ENCODE measurements at places on chromosomes 6 and 20.

GRCh38 chr20:46246559-46246958, 61.7 kb downstream of the CDH22 start:
- no peak for DNase-seq

GRCh38 chr6:77587963-77588362, 64.9 kb upstream of the MEI4 start:
- DNase-seq = no peak

DNA sequence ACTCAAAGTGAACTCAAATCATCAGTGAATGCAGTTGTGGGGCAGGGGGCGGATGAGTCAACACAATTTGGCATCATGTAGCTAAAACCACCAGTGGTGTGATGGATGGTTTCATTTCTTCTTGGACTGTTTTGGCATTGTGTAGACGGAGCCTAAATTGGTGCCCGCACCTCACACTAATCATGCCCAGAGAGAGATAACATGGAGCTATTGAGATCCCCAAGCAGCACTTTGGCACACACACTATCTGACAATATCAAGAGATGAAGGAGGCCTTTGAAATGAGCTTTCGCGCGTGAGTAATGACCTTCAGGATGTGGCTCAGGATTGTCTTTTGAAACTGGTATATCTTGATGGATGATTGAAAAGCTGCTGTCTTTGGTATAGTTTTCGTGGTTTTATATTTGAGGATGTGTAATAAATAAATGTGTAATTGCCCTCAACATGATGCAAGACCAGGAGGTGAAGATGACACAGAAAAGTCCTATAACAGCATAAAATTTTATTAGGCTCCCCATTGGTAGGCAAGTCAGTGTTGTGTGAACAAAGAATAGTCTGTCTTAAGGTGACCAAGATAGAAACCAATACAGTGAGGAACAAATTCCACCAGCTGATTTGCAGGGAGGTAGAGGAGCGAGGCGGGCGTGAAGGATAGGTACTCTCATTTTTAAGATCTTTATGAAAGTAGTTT, 174.2 kb downstream of the TSHZ2 start:
- DNase-seq = no peak

DNA sequence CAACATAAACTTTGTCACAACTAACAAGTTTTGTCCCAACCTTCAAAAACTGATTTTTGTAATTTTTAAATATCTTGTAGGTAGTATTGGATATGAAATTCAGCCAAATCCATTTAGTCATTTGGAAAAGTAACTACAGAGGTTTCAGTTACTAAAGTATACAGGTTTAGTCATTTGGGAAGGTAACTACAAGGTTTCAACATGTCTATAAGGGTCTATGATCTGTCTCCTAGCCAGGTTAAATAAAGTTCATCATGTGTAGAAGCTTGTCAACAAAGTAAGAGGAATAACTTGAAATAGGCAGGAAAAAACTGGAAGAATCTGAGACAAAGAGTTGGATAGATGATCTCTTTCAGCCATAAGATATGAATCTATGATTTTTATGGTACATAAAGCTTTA, 229.8 kb downstream of the COL12A1 start:
- no peak for DNase-seq

- DNase-seq = no peak
Measured at GRCh38 chr6:11734861-11735613, 43.6 kb downstream of the ADTRP start.

- DNase-seq = no peak
Measured at GRCh38 chr6:34226731-34227586, 9.7 kb upstream of the HMGA1 start.

- no peak for DNase-seq
Measured at GRCh38 chr20:20897922-20898321, 185.5 kb upstream of the RALGAPA2 start.

DNA sequence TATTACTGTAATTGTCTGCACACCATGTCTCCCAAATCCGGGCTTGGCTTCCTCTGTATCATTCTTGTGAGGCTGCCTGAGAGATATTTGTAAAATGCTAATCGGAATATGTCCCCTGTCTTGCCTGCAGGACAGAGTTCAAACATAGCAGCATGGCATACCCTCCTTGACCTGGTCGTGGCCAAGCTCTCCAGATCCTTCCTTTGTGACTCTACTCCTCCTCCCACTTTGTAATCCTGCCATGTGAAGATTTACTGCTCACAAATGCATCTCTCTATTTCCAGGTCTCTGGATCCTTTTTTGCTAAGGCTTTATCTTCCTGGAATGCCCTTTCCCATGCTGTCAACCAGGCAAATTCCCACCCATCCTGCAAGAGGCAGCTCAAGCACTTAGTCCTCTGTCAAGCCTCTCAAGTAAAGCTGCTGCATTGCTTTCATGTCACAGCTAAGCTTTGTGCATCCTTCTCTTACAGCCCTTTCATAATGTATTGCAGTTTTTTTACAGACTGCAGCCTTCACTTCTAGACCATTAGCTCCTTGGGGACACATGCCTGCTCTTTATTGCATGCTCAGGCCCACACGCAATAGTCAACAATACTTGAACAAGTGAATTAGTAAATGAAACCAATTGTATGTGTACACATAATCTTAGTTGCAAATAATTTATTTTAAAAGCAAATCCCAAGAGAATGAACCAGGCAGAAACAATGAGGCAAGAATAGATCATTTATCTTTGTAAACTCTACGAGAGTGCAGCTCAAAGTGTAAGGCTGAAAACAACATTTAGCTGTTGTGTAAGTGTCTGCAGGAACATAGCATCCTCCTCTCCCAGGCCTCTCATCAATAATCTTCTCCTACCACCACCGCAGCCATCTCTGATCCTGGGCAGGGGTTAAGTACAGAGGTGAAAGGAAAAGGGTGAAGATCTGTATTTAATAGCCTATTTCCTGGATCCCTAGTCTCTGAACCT, 45.8 kb downstream of the HIVEP2 start:
- no peak for DNase-seq

- DNase-seq = no peak
Measured at GRCh38 chr20:3712279-3712873, at the start of gene SIGLEC1. Gene SIGLEC1 (minus strand): TSS chr20:3712600. CDS start chr20:3707128, 5,472 bp downstream.

GRCh38 chr6:160775792-160776580, 73.9 kb downstream of the PLG start:
- no peak for DNase-seq

DNA sequence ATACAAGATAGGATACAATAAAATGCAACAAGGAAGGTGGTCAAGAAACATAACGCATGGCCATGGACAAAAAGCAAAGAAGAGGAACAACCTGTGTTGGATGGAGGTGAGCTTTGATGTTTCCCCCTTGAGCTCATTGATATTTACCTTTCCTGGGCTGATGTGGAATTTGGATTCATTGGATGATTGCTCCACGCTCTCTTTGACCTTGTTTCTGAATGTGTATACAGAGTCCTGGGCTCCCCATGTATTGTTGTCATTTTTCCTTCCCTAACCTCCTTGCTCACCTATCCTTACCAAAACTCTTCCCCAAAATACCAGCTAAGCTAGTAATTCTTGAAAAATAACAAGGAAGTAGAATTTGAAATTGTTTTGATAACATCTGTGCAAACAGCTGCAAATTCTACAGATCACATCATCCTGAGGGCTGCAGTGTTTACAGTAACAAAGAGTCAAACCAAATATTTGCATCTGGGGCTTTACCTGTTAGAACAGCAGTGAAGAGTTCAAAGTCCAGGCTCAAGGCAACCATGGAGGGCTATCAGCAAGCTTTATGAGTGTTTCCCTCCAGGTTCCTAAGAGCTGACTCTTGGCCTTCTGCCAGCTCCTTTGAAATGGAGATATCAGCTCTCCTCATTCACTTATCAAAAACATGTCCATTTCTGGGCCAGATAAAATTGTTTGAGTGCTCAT, 214.3 kb upstream of the MARCKS start:
- no peak for DNase-seq

GRCh38 chr20:45283551-45284057, 23.0 kb upstream of the RBPJL start:
- DNase-seq = no peak

DNA sequence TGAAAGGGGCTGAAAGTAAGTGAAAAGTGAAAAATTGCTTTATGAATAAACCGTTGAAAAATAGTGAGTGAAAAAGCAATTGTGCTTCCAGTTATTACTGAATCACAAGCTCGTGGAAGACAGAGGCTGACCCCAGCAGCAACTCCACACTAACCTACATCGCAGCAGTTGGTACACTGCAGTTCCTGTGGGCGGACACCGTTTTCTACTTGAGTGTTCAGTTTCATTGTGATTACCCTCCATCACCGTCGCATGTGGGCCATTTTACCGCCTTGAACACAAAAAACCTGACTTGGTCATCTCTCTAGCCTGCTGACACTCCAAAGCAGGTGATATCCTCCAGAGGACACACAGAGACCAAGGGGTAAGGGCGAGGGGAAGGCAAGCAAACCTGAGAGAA, 28.4 kb downstream of the PRDM1 start:
- no peak for DNase-seq

DNA sequence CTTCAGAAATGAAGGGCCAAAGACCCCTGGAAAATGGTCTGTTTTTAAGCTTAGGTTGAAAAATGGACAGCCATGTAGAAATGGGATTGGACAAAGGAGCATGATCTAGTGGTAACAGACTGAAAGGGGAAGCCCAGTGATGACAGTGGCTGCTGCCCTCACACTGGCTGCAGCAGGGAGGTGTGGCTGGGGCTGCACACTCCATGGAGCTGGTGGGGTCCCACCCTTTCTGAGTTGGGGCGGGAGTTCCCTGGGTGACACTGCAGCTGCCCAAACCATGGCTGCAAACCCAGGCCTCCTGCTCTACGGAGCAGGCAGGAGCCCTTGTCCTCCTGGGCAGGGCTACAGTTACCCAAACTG, 8.5 kb upstream of the PACSIN1 start:
- no peak for DNase-seq

- DNase-seq = peak; percentile 85
Measured at GRCh38 chr20:43941476-43942200, 27.0 kb downstream of the TOX2 start.

DNA sequence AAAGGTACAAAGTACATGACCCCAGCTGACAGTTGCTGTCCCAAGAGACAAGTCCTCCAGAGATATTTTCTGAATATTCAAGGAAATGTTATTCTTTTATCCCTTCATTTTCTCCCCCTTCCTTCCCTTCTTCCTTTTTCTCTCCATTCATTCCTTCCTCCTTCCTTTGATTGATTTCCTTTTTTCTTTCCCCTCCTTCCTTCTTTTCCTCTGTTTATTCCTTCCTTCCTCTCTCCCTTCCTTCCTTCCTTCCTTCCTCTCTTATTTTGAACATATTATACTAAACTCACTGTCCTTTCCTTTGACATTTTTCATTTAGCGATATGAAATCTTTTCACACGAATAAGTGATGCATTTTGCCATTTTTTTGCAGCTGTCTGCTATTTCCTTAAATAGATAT, 73.2 kb upstream of the HDDC2 start:
- DNase-seq = no peak

GRCh38 chr6:169035385-169036240, 218.0 kb downstream of the THBS2 start:
- peak; percentile 86 for DNase-seq

DNA sequence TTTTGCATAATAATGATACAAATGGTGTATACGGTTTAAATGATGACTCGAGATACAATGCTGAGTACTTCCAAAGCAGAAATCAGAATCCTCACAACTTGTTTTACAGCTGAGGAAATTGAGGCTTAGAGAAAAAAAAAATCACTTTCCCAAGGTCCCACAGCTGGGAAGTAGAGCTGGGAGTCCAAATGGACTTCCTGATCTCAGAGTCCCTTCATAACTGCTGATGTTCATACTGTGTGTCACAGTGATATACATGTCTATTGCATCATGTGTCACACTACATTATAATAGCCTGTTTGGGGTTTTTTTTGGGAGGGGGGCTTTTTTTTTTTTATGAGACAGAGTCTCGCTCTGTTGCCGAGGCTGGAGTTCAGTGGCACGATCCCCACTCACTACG, 8.5 kb downstream of the HM13 start:
- DNase-seq = no peak

DNA sequence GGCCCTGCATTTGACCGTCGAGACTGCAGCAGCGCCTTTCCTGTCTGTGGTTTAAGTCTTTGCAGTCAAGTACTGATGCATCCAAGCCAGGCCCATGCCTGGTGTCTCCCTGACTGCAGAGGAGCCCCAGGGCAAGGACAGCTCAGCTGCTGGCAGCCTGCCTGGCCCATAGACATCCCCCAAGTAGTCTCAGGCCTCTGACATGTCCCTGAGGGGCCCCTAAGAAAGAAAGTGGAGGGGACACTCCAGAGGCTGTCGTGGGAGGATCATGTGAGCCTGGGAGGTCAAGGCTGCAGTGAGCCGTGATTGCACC, 18.0 kb downstream of the HRH3 start:
- peak; percentile 27 for DNase-seq

GRCh38 chr6:37705239-37706051, 7.8 kb upstream of the MDGA1 start:
- DNase-seq = peak; percentile 81

DNA sequence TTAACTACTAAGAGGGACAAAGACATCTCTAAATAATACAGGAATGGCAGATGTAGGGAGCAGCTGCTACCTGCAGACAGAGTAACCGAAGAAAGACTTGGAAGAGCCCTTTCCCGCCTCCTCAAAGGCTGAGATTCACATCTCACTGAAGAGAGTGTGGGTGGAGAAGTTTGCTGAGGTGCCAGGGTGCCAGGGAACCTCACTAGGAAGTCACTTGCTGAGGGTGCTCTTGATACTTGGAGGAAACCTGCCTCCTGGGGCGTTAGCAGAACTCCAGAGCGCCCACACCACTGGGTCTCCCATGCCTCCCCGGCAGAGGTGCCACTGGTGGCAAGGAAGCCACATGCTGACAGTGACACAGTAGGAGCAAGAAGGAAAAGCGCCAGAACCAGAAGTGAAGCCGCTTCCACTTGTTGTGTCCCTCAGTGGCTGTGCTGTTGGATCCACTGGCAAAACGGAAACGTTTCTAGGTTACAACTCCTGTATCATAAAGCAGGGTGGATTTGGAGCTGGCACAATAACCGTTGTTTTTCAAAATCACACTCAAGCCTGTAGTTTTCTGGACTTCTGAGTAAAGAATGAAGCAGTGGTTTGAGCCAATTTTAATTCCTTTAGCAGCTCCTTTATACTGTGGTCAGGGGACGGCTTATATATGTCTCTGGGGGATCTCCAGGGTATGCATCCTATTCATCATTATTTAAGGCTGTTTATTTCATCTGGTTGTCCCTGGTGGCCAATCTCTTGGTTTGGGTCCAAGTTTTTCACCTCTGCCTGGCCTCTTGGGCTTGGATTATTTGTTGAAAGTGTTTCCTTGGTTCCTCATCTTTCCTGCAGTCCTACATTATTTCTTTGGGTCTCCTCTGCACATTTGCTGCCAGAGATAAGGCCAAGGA, 64.5 kb downstream of the CDC5L start:
- peak; percentile 72 for DNase-seq

GRCh38 chr20:47348539-47349142, 7.9 kb downstream of the ZMYND8 start:
- no peak for DNase-seq

GRCh38 chr20:40521962-40522361, 167.1 kb downstream of the MAFB start:
- no peak for DNase-seq

GRCh38 chr6:73652637-73653570, 888 bp downstream of the SLC17A5 start:
- DNase-seq = peak; percentile 69

DNA sequence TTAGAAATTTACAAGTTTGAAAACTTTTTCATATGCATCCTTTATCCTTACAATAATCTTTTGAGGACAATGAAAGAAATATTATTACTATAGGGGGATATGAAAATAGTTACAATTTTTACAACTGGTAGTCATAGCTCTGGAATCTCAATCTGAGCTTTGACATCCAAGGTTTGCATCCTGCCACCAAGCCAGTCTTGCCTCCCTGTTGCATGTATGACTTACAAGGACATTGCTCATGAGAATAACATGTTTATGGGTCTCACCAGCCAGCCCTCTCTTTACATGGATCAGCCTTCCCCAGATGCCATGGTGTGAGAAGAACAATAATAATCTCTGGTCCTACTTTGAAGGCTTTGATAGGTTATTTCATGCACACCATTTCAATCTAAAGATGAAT, 67.5 kb downstream of the THEMIS start:
- peak; percentile 36 for DNase-seq

All from cardiac fibroblast (primary cell).